ENCODE measurements at places on chromosomes 11 and 22.
A peak's percentile ranks its signal among the peaks of the same experiment; 100 is the strongest.

GRCh38 chr22:41264408-41264941, 21.5 kb downstream of the RANGAP1 start:
- no peak for DNase-seq

- no peak for DNase-seq
Measured at GRCh38 chr11:125457814-125458343, 38.2 kb downstream of the FEZ1 start.

GRCh38 chr11:11247086-11247485, 106.0 kb downstream of the CSNK2A3 start:
- DNase-seq, result peak; percentile 40

- DNase-seq, result no peak
Measured at GRCh38 chr22:28984482-28985158, 77.0 kb downstream of the C22orf31 start.

GRCh38 chr11:122813176-122813893, 25.0 kb upstream of the CRTAM start:
- DNase-seq, result no peak

GRCh38 chr11:126370016-126370415, 14.5 kb downstream of the ST3GAL4 start:
- no peak for DNase-seq

- DNase-seq, result peak; percentile 50
Measured at GRCh38 chr11:96614846-96615245, 225.0 kb downstream of the JRKL start.

DNA sequence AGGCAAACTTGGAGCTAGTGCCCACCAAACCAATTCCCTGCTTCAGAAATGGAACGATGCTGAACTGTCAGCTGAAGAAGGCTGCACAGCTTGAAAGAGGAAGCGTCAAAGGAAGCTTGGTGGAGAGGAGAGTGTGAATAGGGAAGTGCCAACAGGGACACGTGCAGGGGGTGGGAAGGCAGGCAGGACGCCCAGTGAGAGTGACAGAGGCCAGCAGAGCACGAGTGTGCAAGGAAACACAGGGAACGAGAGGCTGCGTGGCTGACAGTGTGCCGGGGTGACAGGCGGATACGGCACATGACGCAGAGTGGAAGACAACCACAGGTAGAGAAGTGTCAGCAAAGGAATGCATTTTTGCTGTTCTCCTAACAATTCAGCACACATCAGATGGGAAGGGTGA, 196.4 kb downstream of the LARGE1 start:
- no peak for DNase-seq

GRCh38 chr11:93655047-93655446, 6.4 kb upstream of the CEP295 start:
- no peak for DNase-seq

- no peak for DNase-seq
Measured at GRCh38 chr22:29700900-29701154, 19.0 kb upstream of the CABP7 start.

GRCh38 chr11:125393331-125393730, 102.7 kb downstream of the FEZ1 start:
- DNase-seq, result no peak
